ENCODE measurements at places on chromosomes 4 and X. TPM values are rescaled to one million over a fixed set of nuclear protein-coding genes. Genes with fewer than 3 reads are reported as not detected.

The CYLC1 gene
- not detected for total RNA-seq

DNA sequence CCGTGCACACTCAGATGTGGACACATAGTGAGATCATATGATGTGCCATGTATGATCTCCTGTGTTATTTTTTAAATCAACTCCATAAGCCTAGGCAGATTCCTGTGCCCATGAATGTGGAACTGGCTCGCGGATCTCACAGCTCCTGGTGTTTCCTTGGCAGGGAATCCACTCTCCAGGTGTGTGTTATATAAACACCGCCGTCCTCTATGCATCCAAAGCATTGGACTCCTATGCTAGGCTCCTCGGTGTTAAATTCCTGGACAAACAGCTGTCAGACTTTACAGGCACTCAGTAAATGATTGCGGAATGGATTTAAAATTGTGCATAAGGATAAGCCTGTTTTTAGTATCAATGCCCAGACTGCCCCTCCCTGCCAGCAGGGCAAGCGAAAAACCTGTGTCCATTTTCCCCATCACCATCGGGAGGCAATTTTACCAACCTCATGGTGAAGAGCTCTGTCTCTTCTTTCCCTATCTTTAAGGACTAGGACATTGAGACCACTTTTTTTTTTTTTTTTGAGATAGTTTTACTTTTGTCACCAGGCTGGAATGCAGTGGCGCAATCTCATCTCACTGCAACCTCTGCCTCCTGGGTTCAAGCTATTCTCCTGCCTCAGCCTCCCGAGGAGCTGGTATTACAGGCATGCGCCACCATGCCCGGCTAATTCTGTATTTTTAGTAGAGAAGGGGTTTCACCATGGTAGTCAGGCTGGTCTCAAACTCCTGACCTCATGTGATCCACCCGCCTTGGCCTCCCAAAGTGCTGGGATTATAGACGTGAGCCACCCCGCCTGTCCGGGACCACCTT is 23.6 kb upstream of the GPR78 start:
- no peak overlapping the region for H3K4me3 ChIP-seq
- DNase-seq, result no peak
- H3K27me3 ChIP-seq, result no peaks in the 10 kb centered on the region
- H3K4me1 ChIP-seq, result no peaks in the 10 kb centered on the region

DNA sequence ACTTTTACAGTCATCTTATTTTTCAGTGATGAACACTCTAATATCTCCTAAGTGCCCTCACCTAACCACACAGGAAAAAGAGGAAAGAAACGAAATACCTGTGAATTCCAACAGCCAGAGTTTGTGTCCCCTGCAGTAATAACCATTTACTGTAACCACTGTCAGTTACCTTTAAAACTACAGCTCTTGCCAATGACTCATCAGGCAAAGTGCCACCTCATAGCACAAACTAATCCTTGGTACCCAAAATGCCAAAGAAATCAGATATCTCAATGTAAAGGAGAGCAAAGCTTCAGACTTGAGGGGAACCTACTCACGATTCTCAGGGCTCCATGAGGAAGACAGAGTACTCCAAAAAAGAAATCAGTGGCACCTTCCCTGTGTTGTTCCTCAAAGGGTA is 146.5 kb downstream of the NDST3 start:
- DNase-seq, result no peak
- H3K27ac ChIP-seq, result no peak overlapping the region
- no peaks in the 10 kb centered on the region for H3K27me3 ChIP-seq
- no peaks in the 10 kb centered on the region for H3K36me3 ChIP-seq
- no peak overlapping the region for H3K4me3 ChIP-seq

DNA sequence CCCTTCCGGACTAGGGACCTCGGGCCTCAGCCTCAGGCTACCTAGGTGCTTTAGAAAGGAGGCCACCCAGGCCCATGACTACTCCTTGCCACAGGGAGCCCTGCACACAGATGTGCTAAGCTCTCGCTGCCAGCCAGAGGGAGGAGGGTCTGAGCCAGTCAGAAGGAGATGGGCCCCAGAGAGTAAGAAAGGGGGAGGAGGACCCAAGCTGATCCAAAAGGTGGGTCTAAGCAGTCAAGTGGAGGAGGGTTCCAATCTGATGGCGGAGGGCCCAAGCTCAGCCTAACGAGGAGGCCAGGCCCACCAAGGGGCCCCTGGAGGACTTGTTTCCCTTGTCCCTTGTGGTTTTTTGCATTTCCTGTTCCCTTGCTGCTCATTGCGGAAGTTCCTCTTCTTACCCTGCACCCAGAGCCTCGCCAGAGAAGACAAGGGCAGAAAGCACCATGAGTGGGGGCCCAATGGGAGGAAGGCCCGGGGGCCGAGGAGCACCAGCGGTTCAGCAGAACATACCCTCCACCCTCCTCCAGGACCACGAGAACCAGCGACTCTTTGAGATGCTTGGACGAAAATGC is at the start of gene WAS:
WAS (plus strand) TSS at position 389 of the 572 bp plus-strand sequence; CDS start at position 444, 55 bp downstream.
- H3K4me1 ChIP-seq, result no peaks in the 10 kb centered on the region
- H3K36me3 ChIP-seq, result no peaks in the 10 kb centered on the region
- no peak for DNase-seq
- peak within 1 kb of the TSS; percentile 11 for H3K4me3 ChIP-seq

DNA sequence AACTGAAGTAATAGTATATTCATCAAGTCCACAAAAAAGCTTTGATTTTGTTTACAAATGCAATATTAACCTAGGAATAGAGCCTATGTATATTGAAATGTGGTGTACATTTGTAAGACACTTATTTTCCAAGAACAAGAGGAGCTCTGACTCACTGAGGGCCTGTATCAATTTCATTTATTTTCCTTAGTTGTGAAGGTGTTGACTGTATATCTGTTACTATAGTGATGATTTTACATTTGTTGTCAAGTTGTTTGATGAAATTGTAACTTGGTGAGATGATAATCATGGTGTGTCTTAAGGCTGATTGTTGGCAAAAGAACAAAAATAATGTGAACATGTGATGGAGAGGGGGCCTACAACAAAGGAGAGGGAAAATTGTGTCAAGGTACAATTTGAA is 274.9 kb upstream of the TEX13A start:
- H3K27me3 ChIP-seq, result no peaks in the 10 kb centered on the region
- DNase-seq, result no peak
- H3K4me3 ChIP-seq, result no peak overlapping the region
- H3K36me3 ChIP-seq, result no peaks in the 10 kb centered on the region
- no peaks in the 10 kb centered on the region for H3K4me1 ChIP-seq

The NPY2R gene
- 0.42 TPM for total RNA-seq

- no peaks in the 10 kb centered on the region for H3K4me1 ChIP-seq
- no peak overlapping the region for H3K27ac ChIP-seq
- no peak overlapping the region for H3K4me3 ChIP-seq
- no peaks in the 10 kb centered on the region for H3K27me3 ChIP-seq
- DNase-seq, result no peak
These were observed 34.0 kb upstream of the MAGEB2 start for GRCh38 chrX:30181353-30181752.

The PPARGC1A gene
- total RNA-seq, result 44.4 TPM

DNA sequence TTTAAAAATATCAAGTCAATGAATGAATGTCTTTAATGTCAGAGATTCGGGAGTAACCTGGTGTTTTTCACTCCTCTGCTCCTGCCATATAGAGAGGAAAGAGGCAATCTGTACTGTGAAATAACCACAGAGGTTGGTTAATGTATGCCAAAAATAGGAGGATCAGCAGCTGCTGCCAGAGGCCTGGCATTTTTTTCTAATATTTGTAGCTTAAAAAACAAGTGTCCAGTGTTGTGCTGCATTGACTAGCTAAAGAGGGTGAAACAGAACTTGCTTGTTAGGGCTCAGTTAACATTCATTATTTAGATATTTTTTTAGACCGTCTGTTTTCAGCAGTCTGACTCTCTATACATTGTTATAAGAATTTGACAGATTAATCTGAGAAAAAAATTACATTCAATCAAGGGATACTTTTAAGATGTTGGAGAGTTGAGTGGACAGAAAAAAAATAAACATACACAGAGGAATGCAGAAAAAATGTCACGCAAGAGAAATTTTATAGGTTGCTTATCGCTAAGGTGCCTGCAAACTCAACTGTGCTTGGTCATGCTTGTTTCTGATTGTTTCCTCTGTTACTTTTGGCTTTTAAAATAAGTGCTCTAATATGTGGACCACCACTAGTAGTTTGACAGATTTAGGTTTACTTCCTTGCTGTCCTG is 392.3 kb upstream of the GALNT7 start:
- H3K4me3 ChIP-seq, result no peak overlapping the region
- no peaks in the 10 kb centered on the region for H3K36me3 ChIP-seq
- H3K27ac ChIP-seq, result no peak overlapping the region
- DNase-seq, result no peak
- H3K4me1 ChIP-seq, result no peaks in the 10 kb centered on the region

GRCh38 chr4:101761405-101761804 is 29.1 kb upstream of the BANK1 start:
- no peaks in the 10 kb centered on the region for H3K36me3 ChIP-seq
- no peak overlapping the region for H3K4me3 ChIP-seq
- no peaks in the 10 kb centered on the region for H3K27me3 ChIP-seq

DNA sequence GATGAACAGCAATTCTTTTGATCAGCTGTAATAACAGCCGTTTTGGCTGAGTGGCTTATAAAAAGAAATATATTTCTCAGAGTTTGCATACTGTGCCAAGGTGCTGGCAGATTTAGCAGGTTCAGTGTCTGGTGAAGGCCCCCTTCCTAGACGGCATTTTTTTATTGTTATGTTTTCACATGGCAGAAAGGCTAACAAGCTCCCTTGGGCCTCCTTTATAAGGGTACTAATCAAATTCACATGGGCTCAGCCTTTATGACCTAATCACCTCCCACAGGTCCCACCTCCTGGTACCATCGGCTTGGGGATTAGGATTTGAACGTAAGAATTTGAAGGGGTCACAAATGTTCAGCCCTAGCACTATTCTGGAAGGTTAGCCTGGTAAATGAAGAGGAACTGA is 431.9 kb downstream of the SPOCK3 start:
- no peak overlapping the region for H3K27ac ChIP-seq
- H3K27me3 ChIP-seq, result no peaks in the 10 kb centered on the region
- H3K4me1 ChIP-seq, result no peaks in the 10 kb centered on the region
- no peak overlapping the region for H3K4me3 ChIP-seq
- no peaks in the 10 kb centered on the region for H3K36me3 ChIP-seq

GRCh38 chrX:155169881-155170280 is 46.4 kb upstream of the VBP1 start:
- H3K4me3 ChIP-seq, result no peak overlapping the region
- no peaks in the 10 kb centered on the region for H3K36me3 ChIP-seq
- H3K27me3 ChIP-seq, result no peaks in the 10 kb centered on the region
- no peak overlapping the region for H3K27ac ChIP-seq
- DNase-seq, result no peak
- H3K4me1 ChIP-seq, result no peaks in the 10 kb centered on the region

The MAGIX gene
- 14.7 TPM for total RNA-seq

The ESX1 gene
- not detected for total RNA-seq

The PNMA5 gene
- total RNA-seq, result not detected

DNA sequence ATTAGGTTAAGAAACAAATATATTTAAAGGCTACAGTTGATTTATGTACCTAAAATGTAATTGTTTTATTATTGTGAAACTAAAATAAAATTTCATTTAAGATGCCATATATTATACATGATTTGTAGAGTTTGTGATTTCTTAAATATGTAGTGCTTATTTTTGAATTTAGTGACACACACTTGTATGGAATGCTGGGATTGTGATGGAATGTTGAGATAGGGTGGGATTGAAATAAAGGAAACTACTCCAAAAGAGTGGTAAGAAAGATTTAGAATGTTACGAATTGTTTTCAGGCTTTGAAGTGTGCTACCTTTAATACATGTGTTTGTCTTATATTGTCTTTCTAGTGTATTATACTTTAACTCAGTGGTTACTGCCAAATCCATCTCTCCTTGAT is 330.3 kb upstream of the PITX2 start:
- H3K27me3 ChIP-seq, result no peaks in the 10 kb centered on the region
- no peaks in the 10 kb centered on the region for H3K36me3 ChIP-seq
- H3K4me3 ChIP-seq, result no peak overlapping the region
- H3K4me1 ChIP-seq, result no peaks in the 10 kb centered on the region

The PDLIM3 gene
- total RNA-seq, result 34.9 TPM

DNA sequence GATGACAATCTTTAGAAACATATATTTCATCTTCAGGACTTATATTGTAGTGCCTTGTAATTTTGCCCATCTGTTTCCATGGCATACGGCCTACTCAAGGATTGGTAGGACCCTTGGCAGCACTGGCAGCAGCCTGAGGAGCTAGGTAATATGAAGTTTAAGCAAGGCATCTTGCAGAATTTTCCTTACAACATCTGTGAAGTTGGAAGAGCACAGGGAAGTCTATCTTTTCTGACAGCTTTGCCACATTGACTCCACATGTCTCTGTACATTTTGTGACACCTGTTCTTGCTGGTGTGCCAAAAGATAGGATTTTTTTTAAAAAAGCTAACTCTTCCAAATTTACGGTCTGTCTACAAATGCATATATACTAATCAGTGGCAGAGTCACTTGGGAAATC is 1235.2 kb downstream of the PCDH7 start:
- DNase-seq, result no peak
- H3K4me3 ChIP-seq, result no peak overlapping the region
- no peaks in the 10 kb centered on the region for H3K36me3 ChIP-seq
- H3K4me1 ChIP-seq, result no peaks in the 10 kb centered on the region

GRCh38 chr4:137532869-137533236 is 559 bp upstream of the PCDH18 start:
- no peak for DNase-seq
- no peaks in the 10 kb centered on the region for H3K36me3 ChIP-seq
- H3K27ac ChIP-seq, result peak overlapping the region; percentile 51
- H3K4me1 ChIP-seq, result no peaks in the 10 kb centered on the region
- no peaks in the 10 kb centered on the region for H3K27me3 ChIP-seq

The PLP1 gene
- 11.2 TPM for total RNA-seq

The TMEM255A gene
- 1.1 TPM for total RNA-seq

DNA sequence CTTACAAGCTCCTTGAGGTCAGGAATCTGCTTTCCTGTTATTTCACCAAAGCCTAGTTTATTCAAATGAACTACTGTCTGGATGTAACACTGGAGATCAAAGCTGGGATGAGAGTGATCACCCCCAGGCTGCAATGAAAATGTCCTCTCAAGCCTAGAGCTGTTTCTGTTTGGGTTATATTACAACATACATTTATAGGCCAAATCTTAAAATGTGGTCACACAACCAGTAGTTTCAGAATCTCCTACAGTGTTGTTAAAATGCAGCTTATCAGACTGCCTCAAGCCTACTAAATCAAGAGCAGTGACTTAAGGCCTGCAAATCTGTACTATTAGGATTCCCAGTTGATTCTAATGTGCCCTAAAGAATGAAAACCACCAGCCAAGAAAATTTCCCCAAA is 207.5 kb downstream of the PAPSS1 start:
- no peaks in the 10 kb centered on the region for H3K36me3 ChIP-seq
- DNase-seq, result no peak
- no peaks in the 10 kb centered on the region for H3K27me3 ChIP-seq
- no peaks in the 10 kb centered on the region for H3K4me1 ChIP-seq
- H3K27ac ChIP-seq, result no peak overlapping the region

The NUDT11 gene
- total RNA-seq, result not detected

GRCh38 chrX:153769865-153770600 is 6.0 kb downstream of the PLXNB3 start:
- no peak overlapping the region for H3K27ac ChIP-seq
- peaks cover 3% of the 10 kb centered on the region for H3K27me3 ChIP-seq
- no peak overlapping the region for H3K4me3 ChIP-seq
